RPMI7951 (cell line): ENCODE measurements at places on chromosomes 13 and 19. TPM values are rescaled to one million over a fixed set of nuclear protein-coding genes. Genes with fewer than 3 reads are reported as not detected.

DNA sequence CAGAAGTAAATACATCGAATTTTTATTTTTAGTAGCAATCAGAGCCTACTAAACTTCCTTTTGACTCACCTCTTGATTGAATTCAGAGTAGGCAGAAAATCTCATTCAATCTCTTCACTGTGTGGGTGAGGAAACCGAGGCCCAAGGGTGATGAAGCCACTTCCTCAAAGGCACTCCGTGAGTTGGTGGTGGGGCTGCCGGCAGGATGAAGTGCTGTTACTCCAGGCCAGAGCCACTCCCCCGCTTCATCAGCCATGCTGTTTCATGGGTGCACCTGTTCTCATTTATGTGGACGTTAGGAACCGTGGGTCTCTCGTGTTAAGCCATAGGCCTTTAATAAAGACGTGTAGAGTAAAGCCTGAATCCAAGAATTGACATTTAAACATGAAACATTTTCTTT lies 13.2 kb downstream of the ING1 start:
- no peak for DNase-seq

GRCh38 chr13:111251646-111252445 lies 68.6 kb upstream of the TEX29 start:
- no peak for DNase-seq

GAS6 gene
- total RNA-seq = 91.2 and 119 TPM in 2 replicates

FGF21 gene
- not detected in 2 replicates for total RNA-seq

GRCh38 chr13:30502237-30502636 lies 36.5 kb upstream of the HMGB1 start:
- DNase-seq = no peak

NKPD1 gene
- 0.12 and 0.20 TPM in 2 replicates for total RNA-seq

PNMA8B gene
- not detected in 2 replicates for total RNA-seq

DNA sequence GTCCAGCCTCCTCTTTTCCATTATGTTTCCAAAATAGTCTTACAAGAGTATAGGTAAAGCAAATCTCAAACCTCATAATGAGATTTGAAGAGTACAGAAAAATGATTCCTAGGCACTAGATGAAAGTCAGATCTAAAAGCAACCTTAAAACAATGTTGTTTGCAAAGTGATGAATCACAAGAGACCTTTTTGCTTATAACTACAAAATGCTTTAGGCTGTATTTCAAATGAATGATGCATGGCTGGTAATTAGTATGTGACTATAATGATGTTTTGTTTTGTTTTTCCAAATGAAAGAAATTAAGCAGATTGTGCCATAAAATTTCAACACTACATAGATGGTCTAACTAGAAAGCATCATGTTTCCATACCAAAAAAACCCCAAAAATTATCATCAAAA lies 272.7 kb downstream of the DIAPH3 start:
- no peak for DNase-seq

DNA sequence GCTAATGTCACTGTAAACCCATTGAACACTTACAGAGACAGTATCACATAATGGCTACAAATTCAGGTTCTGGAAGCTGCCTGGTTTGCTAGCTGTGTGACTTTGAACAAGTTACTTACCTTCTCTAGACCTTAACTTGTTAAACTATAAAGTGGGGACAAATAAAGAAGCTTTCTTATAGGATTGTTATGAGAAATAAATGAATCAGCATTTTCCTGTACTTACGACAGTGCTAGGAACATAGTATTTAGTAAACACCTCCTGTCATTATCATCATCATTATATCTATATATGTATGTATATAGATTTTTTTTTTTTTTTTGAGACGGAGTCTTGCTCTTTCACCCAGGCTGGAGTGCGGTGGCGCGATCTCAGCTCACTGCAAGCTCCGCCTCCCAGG lies 54.9 kb downstream of the CDK8 start:
- DNase-seq = no peak

DNA sequence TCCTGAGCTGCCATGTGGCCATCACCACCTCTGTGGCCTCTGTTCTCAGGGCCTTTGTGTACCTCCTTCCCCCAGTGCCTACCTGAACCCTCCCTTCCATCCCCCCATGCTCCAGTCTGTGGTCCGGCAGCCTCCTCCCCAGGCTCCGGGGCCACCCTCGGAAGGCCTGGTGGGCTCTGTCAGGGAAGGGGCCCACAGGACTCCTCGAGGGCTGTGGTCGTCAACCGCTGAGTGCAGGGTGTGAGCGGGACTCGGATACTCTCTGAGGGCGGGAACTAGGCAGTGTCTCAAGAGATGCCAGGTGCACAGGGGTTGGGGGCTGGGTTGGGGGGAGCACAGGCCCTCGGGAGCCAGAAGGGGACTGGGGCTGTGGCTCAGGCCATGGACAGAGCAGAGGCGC lies 3.9 kb downstream of the MAP2K7 start:
- DNase-seq = no peak

HSPB6 gene
- 0.10 TPM in 1 of 2 replicates, not detected in the other for total RNA-seq

- DNase-seq = no peak
Measured at GRCh38 chr19:6773323-6773931, 919 bp downstream of the VAV1 start.

GRCh38 chr19:18007044-18007916 lies 690 bp upstream of the ARRDC2 start:
- peak; percentile 69 for DNase-seq

RASIP1 gene
- 1.9 and 2.3 TPM in 2 replicates for total RNA-seq

- no peak for DNase-seq
Measured at GRCh38 chr19:52946322-52947310, 16.1 kb downstream of the ZNF816 start.

SYNE4 gene
- total RNA-seq = not detected in 2 replicates

GRCh38 chr19:1309977-1310852 lies 24.5 kb downstream of the EFNA2 start:
- DNase-seq = no peak

GRCh38 chr19:3698974-3699740 lies 1.1 kb downstream of the PIP5K1C start:
- DNase-seq = peak; percentile 85

GRCh38 chr13:110425444-110425780 lies 118.3 kb downstream of the COL4A2 start:
- DNase-seq = no peak

GRCh38 chr19:7506385-7507328 lies 9.2 kb upstream of the ZNF358 start:
- peak; percentile 94 for DNase-seq

CLEC17A gene
- not detected in 2 replicates for total RNA-seq

GRCh38 chr13:65595916-65596315 lies 1634.2 kb downstream of the PCDH9 start:
- no peak for DNase-seq

GRCh38 chr13:109154966-109155761 lies 525.8 kb downstream of the MYO16 start:
- no peak for DNase-seq

GRCh38 chr13:29948244-29948643 lies 97.8 kb upstream of the UBL3 start:
- no peak for DNase-seq

GRCh38 chr13:75160984-75161383 lies 321.0 kb downstream of the TBC1D4 start:
- DNase-seq = no peak

GRCh38 chr13:31242916-31243315 lies 43.1 kb downstream of the B3GLCT start:
- DNase-seq = no peak

DNA sequence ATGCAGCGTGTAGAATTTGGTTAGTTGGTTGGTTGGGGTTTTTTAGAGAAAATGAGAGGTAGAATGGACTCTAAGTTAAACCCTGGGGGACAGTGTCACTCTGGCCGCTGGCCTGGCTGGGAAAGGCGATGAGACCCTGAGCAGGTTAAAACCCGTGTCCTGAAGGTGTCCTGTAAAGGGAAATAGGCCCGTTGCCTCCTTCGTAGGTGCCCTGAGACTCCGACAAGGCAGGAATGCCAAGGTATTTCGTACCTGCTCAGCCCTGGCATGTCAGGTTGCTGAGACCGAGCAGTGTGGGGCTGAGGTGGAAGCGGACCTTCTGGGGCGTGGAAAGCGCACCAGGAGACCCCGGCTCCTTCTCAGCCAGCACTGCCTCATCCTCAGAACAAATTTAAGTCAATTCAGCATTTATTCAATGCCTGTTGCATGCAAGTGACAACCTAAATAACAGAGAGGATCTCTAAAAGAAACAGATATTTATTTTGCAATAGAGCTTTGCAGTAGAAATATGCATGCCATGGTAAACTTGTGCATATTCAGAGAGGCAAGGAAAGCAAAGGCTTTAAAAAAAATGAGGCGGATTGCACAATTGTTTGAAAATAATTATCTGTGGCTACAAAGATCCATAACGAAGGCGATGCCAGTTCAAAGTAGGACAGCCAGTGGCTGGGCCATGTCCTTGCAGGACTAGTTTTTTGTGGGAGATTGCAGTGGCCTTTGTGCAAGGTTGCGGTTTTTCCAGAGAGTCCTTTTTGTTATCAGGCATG lies 1.4 kb upstream of the RAB20 start:
- no peak for DNase-seq

DNA sequence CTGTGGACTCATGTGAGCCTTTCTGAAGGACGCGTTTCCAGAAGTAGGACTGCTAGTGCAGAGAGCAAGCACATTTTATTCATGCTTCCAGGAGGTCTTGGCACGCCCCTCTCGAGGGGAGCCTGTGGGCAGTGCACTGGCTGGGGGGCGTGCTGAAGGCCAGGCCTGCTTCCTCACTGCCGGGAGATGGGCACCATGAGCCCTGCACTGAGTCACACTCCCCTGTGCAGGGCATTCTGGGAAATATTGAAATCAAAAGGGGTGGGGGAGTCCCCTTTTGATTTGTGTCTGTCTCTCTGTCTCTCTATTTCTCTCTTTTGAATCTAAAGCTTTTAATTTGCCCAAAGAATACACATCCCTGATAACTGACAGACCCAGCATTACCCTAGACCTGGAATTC lies 34.0 kb downstream of the DPF1 start:
- no peak for DNase-seq

DNA sequence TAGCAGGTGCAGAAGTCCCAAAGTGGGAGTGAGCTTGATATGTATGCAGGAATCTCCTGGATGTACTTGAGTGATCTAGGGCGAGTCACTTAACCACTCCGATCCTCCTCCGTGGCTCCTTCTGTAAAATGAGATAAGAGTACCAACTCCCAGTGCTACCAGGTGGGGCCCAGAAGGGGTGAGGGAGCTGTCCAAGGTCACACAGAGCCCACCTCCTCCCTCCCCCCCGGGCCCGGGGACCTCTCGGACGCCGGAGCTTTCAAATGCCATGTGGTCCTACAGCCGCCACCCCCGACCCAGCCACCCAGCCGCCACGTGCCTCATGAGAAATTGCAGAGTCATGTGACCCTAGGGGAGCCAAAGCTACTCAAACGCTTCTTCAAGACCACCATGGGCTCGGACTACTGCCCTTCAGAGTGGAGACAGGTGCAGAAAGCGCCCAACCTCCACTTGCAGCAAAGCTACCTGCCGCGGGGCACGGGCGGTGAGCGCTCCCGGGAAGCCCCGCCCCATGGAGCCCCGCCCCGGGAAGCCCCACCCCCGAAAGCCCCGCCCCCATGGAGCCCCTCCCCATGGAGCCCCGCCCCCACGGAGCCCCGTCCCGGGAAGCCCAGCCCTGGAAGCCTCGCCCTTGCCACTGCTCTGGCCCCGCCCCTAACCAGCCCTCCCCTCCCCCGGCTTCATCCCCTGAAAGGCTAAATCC lies 10.1 kb upstream of the ZNF358 start:
- DNase-seq = no peak

DNA sequence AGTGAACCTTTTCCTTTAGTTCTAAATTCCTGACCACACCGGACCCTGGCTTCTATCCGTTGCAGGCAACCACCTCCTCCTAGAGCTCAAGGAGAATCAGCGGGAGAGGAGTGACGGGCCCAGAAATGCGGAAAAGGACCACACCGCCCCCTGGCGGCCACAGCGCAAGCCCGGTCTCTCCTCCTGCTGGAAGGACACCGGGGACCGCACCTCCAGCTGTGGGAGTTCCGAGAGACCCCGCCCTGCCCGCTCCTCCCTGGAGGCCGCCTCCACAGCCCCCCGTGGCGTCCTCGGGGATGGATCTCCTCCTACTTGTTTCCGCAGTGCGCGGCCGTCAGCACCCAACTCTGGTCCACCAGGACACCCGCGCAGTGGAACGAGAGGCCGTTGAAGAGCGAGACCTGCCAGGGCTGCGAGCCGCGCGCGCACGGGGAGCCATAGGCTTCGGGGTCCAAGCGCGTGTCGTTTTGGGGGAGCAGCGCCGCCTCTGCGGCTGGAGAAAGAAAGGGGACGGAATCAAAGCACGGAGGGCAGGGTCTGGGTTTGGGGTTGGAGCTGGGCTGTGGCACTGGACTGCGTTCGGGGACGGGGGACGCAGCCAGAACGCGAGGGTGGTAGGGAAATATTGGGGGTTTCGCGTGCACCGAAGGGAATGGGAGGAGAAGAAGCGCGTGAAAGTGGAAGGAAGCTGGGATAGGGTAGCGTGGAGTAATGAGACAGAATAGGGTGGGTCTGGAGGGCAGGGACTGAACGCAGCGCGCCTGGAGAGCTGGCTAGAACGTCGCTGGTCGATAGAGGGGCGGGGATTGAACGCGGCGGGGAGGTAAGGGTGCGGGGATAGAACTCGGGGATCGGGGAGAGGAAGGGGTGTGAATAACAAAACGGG lies 2.5 kb downstream of the KLK10 start:
- DNase-seq = peak; percentile 37

FBN3 gene
- total RNA-seq = not detected in 2 replicates
